ENCODE measurements at places on chromosomes 3 and 15.

DNA sequence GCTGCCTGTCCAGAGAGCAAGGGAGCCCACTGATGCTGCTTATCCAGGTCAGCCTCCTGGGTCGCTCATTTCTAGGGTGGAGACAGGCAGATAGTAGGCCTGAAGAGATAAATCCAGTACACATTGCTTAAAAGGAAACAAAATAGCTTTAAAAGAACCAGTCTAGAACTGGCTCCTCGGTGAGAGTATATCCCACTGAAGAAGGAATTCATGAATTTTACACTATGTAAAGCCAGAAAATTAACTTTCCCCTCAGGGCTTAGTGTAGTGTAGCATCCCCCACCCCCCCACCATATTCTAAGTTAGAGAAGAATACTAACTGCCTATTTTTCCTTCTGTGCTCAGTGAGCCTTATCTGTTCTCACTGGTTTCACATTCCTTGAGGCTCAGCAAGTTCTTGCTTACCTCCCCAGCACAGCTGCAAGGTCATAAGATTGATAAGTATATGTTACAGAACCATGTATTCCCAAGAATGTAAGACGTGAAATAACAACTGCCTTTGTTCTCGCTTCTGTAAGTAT lies 30.5 kb upstream of the NOX5 start:
- DNase-seq, result no peak

GRCh38 chr3:4720316-4721075 lies 227.3 kb downstream of the ITPR1 start:
- DNase-seq, result no peak

DNA sequence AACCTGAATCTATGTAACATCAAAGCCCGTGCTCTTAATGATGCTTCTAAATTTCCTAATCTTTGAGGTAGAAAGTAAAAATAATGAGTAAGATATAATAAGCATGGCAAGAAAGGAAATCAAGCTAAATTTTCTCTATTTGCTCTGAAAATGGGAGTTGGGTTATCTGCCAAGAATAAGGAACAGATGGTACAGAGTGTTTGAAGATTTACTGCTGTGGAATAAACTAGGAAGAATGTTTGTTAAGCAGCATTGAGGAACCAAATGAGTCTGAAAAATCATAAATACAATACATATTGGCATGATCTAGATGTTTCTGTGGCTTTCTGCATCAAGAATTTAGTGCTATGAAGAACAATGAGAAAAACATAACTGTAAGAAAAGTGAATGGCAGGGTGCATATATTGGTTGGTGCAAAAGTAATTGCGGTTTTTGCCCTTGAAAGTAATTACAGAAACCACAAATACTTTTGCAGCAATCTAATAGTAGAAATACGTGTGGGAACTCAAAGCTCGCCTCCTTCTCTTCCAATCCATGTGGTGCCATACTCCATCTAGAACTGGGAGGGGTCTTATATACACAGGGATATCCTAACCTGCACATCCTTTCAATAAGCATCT lies 87.6 kb downstream of the SUCNR1 start:
- DNase-seq, result no peak

GRCh38 chr15:91857224-91857585 lies 3.7 kb downstream of the SLCO3A1 start:
- DNase-seq, result peak; percentile 24

DNA sequence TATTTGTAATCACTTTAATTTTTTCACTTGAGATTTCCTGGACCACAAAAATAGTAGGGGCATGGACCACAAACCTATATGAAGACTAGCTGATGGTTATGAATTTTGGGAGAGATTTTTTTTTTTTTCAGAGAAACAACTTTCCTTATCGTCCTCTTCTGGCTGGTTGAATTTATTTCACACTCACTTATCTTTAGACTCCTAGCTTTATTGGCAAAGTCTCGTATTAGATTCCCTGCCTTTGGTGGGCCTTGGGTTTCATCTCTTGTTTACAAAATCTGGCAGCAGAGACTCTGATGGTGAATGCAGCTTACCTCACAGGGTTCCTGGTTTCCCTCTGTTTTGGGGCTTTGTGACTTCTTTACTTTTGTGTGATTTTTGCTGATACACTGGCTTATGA lies 44.5 kb upstream of the KIF23 start:
- DNase-seq, result no peak

DNA sequence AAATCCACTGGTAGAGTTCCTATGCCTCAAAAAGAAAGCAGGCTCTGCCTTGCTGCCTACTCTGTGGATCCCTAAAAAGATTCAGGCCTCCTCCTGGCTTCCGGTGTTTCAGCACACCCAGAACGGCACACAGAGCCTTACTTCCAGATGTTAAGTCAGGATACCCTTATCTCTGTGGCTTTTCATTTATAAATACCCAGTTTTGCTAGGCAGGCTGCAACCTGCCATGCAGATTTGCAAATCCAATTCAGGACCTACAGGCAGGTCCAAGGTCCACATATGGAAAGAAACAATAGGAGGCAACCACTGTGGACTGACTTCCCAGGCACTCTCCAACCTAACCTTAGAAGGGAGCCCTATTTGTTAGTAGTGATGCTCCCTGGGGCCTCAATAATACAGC lies 30.7 kb downstream of the EFL1 start:
- no peak for DNase-seq

DNA sequence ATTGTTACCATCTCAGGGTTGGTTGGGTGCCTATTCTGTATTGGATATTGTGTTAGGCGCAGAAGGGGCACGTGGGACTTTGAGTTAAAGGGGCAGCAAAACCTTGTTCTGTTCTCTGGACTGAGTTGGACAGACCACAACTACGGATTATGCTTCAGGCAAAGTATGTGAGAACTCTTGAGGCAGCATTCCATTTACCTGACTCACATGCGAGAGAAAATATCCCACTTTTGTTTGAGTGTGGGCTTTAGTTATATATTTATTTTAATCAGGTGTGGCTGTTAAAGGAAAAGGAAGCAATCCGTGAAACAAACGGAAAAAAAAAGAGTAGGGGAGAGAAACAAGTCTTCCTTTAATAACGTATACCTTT lies 627 bp upstream of the PLS1 start:
- no peak for DNase-seq

- DNase-seq, result no peak
These were observed 61.9 kb downstream of the ISL2 start for GRCh38 chr15:76398317-76399104.

All from activated CD4-positive, alpha-beta T cell treated with anti-CD3 and anti-CD28 coated beads for 48 hours (primary cell).